ENCODE measurements at places on chromosomes 6 and 20.

DNA sequence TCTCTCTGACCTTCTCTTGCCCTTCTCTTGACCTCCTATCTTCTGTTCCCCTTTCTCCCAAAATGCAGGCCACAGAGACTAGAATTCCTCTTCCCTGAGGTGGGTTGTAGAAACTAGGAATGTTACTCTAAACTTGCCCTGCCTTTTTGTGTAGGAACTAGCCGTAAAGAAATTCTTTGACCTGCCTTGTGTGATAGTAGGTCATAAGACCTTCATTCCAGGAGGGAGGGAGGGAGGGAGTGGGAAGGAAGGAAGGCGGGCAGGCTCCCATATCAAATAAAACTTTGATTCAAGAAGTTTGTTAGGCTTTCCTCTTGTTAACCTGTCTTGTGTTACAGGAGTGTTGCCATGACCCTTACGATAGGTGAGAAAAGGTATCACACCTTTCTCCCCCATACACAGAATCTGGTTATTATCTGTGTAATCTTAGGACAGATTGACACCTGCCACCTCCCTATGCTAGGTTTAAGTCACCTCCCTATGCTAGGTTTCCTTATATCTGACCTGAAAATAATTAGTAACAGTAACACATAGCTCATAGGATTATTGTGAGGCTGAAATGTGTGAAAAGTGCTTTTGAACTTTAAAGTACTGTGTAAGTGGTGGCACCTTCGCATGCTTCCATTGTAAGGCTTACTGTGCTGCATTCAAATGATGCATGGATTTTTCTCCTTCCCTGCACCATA is 32.6 kb upstream of the FUCA2 start:
- DNase-seq = no peak

DNA sequence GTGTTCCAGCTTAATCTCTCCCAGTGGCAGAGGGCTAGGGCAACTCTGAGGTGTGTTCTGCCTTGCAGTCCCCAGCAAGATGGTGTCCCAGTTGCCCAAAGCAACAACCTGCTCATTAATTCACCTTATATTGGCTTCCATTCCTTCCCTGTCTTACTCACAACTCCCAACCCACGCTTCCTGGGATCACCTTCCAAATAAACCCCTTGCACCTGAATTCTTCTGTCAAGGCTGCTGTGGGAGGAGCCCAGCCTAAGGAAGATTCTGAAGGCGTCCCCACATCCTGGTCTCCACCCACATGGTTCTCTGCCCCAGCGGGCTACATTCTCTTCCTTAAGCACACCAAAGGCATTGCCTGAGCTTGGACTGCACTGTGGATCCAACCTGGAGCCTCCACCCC is 116.6 kb upstream of the MAFB start:
- DNase-seq = no peak

DNA sequence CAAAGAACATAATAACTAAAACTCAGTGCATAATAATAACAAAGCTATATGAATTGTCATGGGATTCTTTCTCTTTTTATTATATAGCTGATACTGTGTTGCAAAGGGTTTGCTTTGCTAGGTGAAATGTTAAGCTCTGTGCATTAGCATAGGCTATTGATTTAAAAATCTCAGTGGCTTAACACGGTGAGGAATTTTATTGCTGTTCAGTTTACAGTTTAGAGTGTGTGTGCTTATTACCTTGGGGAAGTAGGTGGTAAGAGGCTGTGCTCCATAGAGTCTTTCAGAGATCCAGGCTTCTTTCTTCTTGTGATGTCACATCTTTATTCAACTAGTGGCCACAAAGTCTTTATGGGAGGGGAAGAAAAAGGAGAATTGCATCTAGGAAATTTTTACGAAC is 55.7 kb downstream of the LRRC1 start:
- DNase-seq = no peak

DNA sequence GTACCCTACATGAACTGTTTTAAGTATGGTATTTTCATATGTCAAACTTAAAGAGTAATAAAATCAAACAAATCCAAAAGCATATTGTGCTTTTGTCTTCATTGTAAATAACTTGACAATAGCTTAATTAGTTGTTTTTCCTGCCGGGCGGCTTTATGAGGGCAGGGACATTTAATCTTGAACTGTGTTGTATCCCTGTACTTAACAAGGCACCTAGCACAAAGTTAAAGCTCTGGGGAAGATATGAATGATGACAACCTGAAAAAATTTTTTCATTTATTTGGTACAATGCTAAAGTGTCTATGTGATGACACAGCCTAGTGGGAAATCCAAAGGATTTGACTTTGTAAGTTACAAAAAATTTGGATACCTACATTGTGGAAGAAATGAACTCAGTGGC is 502 bp upstream of the HACE1 start:
- DNase-seq = no peak

DNA sequence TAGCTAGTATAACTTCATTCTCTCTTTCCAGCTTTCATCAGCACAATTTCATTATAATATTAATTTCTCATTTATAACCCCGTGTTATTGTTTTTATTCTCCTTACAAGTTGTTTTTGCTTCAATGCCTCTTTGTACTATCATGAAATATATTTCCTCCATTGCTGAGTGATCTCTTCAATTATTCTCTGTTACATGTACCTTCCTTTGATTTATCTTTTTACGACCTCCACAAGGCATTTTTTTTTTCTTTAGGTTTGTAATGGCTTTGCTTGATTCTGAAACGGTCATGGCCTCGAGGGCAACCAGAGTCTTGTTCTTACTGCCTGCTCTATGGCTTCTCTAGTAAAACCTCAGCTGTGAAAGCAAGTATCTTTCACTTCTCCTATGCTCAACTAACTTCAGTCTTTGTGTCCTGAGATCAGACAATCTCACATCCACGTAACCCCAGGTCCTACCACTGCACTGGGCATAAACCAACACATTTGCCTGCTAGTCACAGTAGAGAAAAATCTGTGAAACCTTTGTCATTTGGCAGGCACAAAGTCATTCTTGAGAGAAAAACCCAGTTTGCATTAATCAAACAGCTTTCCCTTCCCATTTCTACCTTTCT is 119.9 kb downstream of the UST start:
- DNase-seq = no peak

DNA sequence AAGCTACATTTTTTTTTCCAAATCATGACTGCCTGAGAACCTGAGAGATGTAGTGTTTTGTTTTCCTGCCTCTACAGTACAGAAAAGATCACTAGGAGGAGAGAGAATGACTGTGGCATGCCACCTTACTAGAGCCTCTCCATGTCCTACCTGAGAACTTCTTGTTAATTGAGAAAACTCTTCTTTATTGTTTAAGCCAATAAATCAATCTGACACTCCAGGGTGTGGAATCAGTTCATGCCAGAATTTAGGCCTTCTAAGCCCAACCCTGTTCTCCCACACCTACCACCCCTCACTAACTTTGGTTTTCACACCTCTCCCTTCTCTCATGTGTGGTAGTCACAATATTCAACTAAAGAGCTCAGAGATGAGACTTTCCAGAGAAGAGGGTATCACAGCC is 24.9 kb upstream of the BTN3A2 start:
- DNase-seq = no peak

DNA sequence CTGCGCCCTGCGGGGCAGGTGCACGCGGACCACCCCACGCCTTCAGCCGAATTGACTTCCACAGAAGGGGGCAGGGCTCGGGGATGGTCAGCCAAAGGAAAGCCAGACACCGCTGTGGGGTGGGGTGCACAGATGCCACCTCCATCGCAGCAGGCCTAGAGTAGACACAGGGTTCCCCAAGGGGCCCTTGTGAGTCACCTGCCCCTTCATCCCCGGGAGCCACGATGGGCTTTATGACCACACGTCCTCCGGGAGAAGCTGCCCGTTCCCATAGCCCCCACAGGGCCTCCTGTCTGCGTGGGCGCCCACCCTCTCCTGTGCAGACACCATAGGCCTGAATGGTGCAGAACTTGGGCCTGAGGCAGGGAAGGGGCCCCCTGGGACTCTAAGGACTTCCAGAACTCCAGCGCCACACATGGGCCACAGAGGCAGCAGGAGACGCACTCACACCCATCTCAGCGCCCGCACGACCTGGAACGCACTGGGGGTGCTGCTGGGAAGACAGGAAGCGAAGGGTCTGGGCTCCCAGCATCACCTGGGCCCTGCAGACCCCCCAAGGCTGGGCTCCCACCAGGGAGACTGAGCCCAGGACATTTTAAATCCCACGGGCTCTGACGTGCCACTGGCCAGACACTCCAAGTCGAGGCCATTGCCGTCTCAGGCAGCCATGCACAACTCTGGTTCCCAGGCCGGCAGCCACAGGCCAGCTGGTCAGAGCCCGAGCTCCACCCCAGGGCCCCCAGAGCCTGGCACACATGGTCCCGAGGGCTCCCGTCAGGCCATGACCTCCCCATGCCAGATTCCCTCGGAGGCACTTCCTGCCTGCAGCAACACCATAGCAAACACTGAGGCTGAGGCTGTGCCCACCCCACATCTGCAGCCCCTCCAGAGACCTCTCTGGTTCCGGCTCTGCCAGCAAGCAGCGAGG is 134.2 kb downstream of the DLL1 start:
- no peak for DNase-seq

- DNase-seq = no peak
Observed at GRCh38 chr6:79391480-79391879, 145.8 kb downstream of the LCA5 start.

GRCh38 chr6:158850807-158851115 is 31.6 kb upstream of the EZR start:
- DNase-seq = no peak

Measured in NCI-H526 treated with DMSO at 0.1 percent for 48 hours (cell line).